ENCODE measurements at places on chromosomes 13 and 19.

- no peak for DNase-seq
These were observed 12.2 kb downstream of the GRIK5 start for GRCh38 chr19:42057846-42058245.

GRCh38 chr19:12943437-12944044 lies 2.1 kb upstream of the RAD23A start:
- DNase-seq: no peak

DNA sequence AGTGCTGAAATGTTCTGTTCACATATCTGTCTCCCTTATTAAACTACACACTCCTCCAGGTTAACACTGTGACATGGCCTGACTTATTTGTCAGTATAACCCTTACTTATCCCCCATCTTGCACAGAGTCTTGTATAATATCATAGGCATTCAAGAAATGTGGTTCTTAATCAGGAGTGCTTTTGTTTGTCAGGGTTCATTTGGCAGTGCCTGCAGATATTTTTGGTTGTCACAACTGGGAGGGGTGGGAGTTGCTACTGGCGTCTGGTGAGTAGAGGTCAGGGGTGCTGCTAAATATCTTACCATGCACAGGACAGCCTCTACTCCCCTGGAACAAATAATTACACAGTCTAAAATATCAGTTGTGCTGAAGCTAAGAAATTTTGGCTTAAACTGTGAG lies 20.4 kb upstream of the OBI1 start:
- no peak for DNase-seq

GRCh38 chr13:18943721-18944391 lies 237.8 kb downstream of the TUBA3C start:
- DNase-seq: no peak

DNA sequence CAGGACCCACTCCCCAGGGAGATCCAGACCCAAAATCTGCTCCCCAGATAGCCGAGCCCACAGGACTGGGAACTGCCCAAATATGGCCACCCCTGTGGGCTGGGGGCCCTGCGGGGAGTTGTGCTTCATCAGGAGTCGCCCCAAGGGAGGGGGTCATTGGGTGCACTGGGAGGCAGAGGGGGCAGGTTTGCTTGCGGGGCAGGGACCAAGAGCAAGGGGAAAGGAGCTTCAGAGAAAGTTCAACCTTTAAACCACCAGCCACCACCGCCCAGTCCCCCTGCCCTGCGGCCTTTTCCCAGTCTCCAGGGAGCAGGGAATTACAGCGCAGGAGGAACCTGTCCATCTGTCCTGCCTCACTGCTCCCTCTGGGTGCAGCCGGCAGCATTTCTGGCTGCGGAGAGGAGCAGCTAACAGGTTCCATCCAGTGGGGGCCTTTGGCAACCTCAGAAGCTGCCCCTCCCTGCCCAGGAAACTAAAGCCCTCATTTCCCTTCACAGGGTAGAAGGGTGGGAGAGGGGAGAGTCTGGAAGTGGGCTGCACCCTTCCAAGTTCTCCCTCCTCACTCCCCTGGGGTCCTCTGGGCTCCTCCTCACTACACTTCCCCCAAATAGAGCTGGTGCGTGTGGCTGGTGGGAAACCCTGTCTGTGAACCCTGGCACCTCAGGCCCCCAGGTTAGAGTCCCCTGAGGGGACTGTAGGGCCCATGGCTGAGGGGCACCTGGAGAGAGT lies 13.8 kb upstream of the ASF1B start:
- DNase-seq: no peak

Measured in stimulated activated CD8-positive, alpha-beta memory T cell treated with anti-CD3 and anti-CD28 coated beads, Interleukin-7, amount 100 ng/mL, for 1 hour (primary cell).